ENCODE measurements at places on chromosomes 3 and 15.

DNA sequence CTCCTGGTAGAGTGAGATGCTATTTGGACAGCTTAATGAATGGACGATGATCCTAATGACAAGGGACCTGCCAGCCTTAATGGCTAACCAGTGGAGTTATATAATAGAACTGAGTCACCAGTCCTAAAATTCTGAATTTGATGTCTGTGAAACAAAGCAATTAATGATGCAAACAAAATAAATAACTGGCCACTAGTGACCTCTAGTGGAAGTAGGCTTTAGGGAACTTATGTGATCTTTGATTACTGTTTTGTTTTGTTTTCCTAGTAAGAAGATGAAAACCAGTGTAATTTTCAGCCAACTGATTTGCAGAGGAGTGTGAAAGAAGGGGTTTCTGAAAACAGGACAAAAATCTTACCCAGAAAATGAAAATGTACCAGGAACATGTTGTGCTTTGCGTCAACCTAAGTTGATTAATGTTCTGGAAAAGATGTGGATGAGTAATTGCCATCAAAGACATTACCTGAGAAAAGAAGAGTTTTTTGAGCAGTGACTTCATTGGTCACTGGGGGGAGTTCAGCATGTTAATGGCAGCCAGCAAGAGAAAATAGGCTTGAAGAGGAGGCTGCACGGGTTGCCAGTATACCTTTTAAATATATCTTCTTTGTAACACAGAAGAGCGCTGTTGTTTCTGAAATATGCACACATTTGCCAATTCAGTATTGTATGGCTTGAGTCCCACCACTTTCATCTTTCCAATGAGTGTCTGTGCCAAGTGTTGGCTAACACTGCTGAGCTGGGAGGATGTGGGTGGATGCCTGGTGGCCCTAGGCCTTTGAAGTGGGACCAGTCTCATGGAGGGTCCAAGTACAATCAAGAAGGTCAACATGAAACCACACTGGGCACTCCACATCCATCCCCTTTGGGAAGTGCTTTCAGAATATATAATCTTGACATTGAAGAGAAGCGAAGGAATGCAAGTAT, 9.3 kb downstream of the VEPH1 start:
- DNase-seq, result no peak

DNA sequence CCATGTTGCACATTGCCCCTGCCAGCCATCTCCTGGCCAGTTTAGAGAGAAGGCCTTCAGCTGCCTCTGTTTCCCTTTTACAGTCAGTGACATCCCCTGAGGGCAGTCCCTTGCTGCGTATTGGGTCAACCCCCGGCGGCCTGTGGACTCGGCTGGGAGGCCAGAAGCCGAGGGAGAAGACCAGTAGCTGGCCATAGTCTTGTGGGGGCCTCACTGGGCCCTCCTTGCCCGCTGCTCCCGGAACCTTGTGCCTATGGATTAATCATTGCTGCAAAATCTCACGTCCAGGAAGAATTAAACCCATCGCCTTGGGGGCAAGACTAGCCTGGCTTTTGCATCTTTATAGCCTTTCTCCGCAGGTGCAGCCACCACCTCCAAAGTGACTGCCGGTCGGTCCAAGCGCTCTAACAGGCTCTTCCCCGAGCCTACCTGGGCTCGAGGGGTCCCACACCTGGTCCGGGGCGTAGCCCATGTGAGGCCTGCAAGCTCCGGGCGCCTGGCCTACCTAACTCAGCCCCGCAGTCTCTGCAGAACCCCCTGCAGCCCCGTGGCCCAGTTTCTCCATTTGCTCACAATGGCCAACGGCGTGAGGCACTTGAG, 870 bp upstream of the CHAC1 start:
- DNase-seq, result no peak

DNA sequence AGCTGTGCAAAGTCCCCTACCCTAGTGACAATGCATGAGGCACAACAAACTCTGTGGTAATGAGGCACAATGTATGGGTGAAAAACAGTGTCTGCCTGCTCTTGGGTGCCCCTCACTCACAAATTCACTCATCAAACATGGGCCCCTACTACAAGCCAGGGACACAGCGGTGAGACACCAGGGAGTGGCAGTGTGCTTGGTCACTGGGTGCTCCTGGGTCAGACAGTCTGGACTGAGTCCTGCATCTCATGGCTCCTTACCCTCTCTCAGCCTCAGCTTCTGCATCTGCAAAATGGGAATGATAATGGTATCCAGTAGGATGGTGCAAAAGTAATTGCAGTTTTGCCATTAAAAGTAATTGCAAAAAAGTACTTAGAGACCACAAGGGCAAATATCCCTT, 184.7 kb downstream of the MEGF11 start:
- DNase-seq, result no peak

- no peak for DNase-seq
Measured at GRCh38 chr15:81547521-81548132, 173.6 kb upstream of the TMC3 start.

GRCh38 chr3:120468635-120469295, 18.0 kb upstream of the FSTL1 start:
- DNase-seq, result no peak

- no peak for DNase-seq
Measured at GRCh38 chr15:33104212-33104611, 90.3 kb downstream of the FMN1 start.

DNA sequence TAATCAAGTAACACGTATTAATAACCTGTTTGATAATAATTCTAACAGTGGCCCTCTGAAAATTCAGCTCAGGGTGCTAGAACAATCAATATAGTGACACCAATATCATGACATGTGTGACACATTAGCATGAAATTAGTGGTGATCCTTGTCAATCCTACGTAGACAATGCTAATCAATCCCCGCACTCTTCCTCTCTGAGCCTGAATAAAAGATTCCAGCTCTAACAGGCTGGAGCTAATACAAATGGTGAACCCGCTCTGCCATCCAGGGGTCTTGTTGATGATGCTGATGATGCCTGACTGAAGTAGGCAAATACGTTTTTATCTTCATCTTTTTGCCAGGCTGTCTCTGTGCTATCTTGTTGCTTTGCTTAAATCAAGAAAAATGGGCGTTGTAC, 462.5 kb downstream of the MAGI1 start:
- DNase-seq, result no peak

DNA sequence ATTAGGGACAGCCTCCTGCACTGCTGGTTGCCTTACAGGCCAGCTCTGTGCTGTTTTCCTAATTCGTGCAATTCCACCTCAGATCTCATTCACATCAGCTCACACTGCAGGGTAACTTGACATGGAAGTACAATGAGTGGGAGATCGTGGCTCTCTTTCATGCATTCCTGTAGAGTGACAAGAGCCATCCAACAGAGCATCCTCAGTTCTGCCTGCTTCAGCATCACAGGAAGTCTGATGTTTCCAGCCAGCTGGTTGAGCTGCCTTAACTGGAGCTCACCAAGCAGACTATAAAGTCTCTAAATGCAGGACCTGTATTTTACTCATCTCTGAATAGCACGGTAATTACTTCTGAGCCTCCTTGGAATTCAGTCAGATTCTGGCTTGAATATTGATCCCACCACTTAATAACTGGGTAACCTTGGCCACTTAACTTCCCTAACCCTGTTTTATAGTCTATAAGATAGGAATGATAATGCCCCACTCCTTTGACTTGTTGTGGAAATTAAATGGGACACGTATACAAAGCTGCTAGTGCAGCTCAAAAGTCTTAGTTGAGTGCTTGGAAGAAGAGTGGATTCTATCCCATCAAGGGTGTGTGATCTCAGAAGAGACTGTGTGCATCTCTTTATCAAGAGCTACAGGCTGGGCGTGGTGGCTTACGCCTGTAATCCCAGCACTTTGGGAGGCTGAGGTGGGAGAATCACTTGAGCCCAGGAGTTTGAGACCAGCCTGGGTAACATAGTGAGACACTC, 1.4 kb upstream of the DIS3L start:
- DNase-seq, result no peak

- no peak for DNase-seq
Measured at GRCh38 chr15:67311731-67312130, 57.1 kb downstream of the IQCH start.

DNA sequence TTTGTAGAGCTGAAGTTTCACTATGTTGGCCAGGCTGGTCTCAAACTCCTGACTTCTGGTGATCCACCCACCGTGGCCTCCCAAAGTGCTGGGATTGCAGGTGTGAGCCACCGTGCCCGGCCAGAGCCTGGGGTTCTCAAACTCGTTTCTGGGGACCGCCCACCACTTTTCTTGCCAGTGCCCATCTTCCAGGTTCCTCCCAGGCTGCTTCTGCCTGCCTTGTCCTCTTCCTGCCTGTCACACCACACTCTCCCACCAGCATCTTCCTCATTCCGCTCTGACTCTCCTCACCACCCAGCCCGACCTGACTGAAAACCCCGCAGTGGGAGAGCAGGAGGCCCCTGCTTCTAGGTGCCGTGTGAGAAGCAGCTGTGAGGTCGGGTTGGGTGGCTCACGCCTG, 3.1 kb upstream of the DYNLT2B start:
- no peak for DNase-seq

DNA sequence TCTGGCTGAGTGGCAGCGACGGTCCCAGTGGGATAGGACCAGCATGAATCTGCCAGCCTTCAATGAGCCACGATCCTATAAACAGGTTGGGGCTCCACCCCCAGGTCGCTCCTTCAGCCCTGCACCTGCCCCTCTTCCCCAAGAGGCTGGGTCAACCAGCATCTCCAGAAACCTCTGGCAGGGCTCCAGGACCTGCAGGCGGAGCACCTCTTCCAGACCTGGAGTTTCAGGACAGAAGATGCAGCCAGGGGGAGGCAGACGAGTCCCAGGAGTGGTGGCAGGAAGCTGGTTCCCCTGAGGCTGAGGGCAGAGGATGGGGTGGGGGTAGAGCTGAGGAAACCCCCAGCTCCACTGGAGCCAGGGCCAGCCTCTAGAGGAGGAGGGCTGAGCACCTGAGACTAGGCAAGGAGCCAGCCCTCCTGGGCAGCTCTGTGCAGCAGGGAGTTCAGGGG, at the start of gene PLA2G4D:
PLA2G4D (minus strand) TSS at position 51 of the 452 bp plus-strand sequence. CDS start 103 bp downstream, outside the sequence.
- DNase-seq, result no peak

GRCh38 chr15:70856884-70857561, 3.1 kb upstream of the LARP6 start:
- no peak for DNase-seq

Data from T-helper 22 cell (primary cell).